Stimulated activated CD4-positive, alpha-beta T cell treated with anti-CD3 and anti-CD28 coated beads, Interleukin-1b, Interleukin-23, amount 100 ng/mL, for 1 hour (primary cell): ENCODE measurements at places on chromosomes 16 and 17.

DNA sequence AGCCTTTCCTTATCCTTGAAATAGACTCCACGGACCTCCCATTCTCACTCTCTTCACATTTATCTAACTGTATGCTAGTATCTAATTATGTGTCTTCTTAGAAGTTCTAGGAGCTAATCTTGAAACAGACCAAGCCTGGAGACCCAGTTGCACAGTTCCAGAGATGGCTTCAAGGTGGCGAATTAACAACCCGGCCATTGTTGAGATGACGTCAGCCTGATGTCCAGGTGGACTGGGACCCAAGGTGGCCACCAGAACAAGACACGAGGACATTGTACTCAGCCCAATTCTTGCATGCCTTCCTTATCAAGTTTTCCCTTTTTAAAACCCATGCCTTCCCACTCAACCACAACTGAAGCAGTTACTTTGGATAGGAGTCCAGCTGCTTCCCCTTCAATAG, 29.5 kb upstream of the WWOX start:
- DNase-seq = no peak

GRCh38 chr17:20278805-20279204, 188.5 kb downstream of the LGALS9B start:
- DNase-seq = no peak

GRCh38 chr17:50346313-50347116, 589 bp downstream of the XYLT2 start:
- no peak for DNase-seq

GRCh38 chr16:86379505-86379846, 130.9 kb upstream of the FOXF1 start:
- DNase-seq = no peak

DNA sequence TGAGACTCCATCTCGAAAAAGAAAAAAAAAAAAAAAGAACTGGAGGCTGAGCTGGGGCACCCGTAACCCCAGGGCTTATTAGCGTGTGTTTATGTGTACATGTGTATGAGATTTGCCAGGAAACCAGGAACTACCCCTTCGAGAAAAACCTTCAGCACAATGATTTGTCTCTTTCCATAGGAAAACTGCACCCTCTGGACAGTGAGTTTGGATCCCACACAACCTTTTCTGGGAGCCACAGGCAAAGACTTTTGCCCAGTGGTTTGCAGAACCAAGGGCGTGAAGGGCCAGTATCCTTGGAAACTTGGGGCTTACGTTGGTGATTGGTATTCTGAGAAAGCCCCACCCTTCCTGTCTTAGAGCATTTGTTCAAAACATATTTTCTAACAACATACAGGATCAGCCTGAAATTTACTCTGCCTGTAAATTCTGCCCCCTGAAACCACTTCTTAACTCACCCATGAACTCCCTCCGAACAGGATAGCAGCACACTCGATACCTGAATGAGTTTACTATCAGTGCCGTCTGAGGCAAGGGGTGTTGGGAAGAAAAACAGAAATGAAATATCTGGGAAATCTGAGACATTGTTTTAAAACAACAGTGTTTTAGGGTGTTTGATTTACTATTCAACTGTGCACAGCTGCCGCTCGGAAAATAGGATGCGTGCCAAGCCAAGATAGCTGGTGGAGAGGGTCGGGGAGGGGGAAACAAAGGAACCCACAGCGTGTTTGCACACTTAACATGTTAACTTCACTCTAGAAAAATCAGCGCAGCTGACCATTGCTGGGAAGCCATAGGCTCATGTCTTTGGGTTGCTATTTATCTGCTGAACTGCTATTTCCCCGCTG, 40.2 kb upstream of the MAF start:
- DNase-seq = no peak

- DNase-seq = no peak
Measured at GRCh38 chr16:14418795-14419225, 211.2 kb downstream of the PARN start.

DNA sequence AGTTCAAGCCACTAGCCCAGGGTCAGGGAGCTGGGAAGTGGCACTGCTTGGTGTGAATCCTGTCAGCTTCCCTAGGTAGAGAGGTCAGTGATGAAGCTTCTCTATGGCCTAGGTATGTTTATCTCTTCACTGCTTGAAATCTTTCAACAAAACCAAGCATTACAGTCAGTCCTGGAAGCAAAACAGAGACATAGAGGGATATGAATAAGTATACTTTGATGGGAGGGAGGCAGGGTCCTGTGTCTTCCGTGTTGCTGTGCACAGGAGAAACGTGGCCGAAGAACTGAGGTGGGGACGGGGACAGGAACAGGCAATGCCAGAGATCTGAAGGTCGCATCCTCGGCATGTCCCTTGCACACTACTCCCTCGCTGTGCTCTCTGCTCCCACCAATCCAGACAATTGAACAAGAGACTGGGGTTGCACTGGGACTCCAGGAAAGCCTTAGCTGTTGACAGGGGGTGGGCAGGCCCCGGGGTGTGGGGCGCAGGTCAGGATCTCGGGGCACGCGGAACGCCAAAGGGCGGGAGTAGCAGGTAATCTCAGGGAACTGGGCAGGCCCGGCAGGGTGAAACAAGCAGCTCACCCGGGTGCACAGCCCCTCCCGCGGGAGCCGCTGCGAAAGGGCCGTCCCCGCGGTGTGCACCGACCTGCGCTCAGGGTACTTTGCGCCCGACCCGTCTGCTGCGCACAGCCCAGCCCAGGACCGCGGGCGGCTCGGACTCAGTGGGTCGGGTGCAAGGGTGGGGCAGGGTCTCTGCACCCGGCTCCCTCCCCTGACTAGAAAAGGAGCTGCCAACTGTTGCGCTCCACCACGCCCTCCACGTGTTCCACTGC, at the start of gene MT1H:
MT1H (plus strand) TSS at position 810 of the 835 bp plus-strand sequence. CDS start 71 bp downstream, outside the sequence.
- DNase-seq = no peak

DNA sequence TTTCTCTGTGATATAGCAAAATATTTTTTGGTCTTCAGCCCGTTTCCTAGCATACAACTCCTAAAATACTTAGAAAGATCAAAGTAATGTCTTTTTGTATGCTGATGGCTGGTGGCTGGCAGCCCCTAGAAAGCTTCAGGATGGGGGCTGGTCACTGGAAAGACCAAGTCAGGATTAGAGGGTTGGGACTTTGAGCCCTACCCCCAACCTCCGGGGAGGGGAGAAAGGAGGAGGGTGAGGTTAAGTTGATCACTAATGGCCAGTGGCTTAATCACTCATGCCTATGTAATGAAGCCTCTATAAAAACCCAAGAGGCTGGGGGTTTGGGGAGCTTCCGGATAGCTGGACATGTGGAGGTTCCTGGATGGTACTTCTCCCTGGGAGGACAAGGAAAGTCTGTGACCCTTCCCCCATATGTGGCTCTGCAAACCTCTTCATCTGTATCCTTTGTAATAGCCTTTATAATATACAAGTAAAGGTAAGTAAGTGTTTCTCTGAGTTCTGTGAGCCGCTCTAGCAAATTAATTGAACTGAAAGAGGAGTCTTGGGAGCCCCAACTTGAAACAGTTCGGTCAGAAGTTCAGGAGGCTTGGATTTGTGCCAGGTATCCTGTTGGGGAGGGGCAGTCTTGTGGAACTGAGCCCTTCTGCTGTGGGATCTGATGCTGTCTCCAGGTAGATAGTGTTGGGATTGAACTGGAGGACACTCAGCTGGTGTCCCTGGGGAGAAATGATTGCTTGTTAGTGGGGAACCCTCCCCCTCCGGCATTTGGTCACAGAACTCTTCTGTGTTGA, 3.5 kb downstream of the SLC7A6 start:
- DNase-seq = no peak

GRCh38 chr17:45755050-45755449, 29.1 kb upstream of the CRHR1 start:
- no peak for DNase-seq
